ENCODE measurements at places on chromosomes 16 and 17. TPM values are rescaled to one million over a fixed set of nuclear protein-coding genes. Genes with fewer than 3 reads are reported as not detected.

Gene MYOCD
- 0.49 TPM for total RNA-seq

Gene ABCA10
- 0.12 TPM for total RNA-seq

Gene WNT9B
- total RNA-seq, result not detected

Gene LRRC46
- 3.0 TPM for total RNA-seq

Gene TSNAXIP1
- total RNA-seq, result 0.31 TPM

Gene NLRC3
- total RNA-seq, result 0.03 TPM

Gene LIMD2
- total RNA-seq, result 11.1 TPM

Gene TBC1D3K
- total RNA-seq, result not detected

Gene UBB
- 1,960 TPM for total RNA-seq

Gene ARHGAP27
- 17.1 TPM for total RNA-seq

Gene HS3ST2
- not detected for total RNA-seq

Data from A549 treated with GW870086 at 1 μM for 4 hours (cell line).